Stimulated activated CD4-positive, alpha-beta T cell treated with anti-CD3 and anti-CD28 coated beads, Interleukin-2, amount 100 ng/mL, for 48 hours (primary cell): ENCODE measurements at places on chromosomes 16 and 17.

DNA sequence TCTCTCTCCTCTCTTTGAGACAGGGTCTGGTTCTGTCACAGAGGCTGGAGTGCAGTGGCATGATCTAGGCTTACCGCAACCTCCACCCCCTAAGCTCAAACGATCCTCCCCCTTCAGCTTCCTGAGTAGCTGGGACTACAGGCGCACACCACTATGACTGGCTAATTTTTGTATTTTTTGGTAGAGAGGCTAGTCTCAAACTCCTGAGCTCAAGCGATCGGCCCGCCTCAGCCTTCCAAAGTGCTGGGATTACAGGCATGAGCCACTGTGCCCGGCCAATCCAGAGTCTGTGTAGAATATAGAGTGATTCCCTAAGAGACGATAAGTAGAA is 65.8 kb upstream of the RPH3AL start:
- no peak for DNase-seq

- DNase-seq = no peak
Observed at GRCh38 chr16:766820-767640, 6.5 kb downstream of the MSLN start.

DNA sequence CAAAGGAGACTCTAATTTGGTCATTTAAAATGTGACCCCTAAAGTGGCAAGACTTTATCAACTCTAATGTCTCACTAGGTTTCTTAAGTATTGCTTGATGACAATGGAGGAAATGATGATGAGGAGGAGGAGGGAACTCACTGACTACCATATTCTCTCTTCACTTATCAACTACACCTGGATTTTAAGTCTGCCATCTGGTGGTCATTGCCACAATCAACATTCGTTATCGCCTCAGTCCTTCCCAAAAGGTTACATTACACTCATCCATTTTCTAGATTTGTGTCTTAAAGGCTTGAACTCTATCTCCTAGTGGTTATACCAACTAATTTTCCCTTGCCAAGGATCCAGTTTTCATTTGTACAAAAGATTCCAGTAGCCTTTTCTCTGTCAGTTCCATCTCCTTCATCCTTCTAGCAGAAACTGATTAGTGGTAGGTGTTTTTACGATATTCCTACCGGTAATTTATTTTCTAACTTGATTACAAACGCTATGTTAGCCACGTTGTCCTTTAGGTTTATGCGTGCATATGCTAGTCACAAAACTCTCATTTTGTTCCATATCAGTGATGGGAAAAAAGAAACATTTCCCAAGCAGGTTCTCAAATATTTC is 114.6 kb upstream of the NOG start:
- peak; percentile 1 for DNase-seq

DNA sequence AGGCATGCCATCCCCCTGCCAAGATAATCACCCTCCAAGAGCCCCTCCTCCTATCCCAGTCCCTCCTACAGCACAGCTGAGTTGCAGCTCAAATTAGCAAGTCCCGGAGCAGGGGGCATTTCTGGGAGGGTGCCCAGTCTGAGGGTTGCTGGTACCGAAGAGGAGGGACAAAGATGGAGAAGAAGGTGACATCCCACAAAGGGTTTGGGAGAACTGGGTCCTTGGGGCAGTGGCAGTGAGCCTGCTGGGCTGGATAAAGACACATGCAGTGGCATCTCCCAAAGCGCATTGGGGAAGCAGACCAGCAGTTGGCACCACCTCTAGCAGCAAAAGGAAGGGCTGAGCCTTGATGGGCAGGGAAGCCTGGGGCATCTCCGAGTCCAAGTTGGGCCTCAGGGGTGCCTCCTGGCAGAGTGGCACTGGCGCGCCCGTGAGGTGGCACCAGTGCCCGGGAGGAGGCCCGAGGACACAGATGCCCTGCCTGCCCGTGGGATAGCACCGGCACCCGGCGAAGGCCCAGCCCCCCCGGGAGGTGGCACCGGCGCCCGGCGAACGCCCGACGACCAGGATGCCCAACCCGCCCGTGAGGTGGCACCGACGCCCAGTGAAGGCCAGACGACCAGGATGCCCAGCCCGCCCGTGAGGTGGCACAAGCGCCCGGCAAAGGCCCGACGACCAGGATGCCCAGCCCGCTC is 622 bp downstream of the TOM1L2 start:
- DNase-seq = no peak

DNA sequence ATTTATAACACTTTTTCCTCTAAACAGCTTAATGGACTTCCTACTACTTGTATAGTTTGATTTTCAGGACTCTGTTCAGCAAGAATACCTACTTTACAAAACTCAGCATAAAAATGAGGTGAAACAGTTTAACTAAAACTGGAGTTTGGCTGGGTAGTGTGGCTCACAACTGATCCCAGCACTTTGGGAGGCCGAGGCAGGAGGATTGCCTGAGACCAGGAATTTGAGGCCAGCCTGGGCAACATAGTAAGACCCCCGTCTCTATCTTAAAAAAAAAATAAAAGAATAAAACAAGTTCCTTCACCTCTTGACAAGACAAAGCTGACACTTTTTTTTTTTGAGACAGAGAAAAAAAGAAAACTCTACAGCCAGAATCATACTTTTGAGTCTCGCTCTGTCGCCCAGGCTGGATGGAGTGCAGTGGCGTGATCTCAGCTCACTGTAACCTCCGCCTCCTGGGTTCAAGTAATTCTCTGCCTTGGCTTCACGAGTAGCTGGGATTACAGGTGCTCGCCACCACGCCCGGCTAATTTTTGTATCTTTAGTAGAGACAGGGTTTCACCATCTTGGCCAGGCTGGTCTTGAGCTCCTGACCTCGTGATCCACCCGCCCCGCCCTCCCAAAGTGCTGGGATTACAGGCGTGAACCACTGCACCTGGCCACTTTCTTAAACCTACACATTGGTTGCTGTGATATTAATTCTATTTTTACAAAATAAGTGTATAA is 2.6 kb downstream of the PDF start:
- DNase-seq = no peak

- no peak for DNase-seq
Observed at GRCh38 chr17:76791053-76791980, 53.4 kb downstream of the MFSD11 start.

DNA sequence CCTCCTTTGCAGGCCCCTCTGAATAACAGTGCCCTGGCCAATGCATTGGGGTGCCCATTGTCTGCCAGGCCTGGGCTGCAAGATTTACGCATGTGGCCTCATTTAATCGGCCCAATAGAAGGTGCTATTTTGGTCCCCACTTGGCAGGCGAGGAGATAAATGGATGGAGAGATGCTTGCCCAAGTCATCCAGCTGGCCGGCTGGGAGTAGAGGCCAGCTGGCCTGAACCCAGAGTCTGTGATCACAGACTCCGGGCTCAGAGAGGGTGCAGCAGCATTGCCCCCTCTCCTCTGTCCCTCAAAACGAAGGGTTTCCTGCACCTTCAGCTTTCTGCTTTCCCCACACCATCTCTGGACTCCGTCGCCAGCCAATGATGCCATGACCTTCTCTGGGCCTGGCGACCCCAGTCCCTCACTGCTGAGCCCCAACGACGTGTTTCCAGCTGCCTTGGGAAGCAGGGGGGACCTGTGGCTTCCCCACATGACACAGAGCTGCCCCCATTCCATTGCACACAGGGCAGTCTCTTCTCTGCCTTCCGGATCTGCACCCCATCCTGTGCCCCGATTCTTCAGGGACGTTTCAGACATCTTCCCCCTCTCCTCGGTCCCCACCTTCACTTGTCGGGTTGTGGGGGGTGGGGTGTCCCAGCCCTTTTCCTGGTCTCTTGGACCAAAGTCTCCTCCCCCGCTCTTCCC is 3.5 kb upstream of the ADGRG1 start:
- DNase-seq = no peak

- DNase-seq = no peak
Observed at GRCh38 chr16:55479430-55480140, 587 bp downstream of the MMP2 start.

DNA sequence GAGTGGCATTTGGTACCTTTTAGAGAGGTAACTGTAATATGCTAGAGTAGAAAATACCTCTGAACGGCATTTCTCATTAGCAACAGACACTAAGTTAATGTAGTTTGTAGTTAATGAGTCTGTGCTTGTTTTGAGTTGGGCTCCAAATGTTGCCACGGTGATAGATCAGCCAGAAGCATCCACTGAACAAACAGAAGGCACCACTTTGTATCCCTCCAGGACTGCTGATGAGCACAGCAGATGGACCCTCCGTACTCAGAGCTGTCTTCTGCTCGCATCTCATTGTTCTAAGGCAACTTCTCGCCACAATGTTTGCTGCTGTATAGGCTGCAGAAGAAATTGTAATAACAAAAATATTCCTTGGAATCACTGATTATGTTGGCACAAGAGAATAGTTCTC is 56.1 kb downstream of the TNRC6C start:
- DNase-seq = no peak

GRCh38 chr16:87050142-87050541 is 267.1 kb downstream of the C16orf95 start:
- no peak for DNase-seq

GRCh38 chr16:29821643-29822115 is 1.4 kb downstream of the MVP start:
- no peak for DNase-seq

DNA sequence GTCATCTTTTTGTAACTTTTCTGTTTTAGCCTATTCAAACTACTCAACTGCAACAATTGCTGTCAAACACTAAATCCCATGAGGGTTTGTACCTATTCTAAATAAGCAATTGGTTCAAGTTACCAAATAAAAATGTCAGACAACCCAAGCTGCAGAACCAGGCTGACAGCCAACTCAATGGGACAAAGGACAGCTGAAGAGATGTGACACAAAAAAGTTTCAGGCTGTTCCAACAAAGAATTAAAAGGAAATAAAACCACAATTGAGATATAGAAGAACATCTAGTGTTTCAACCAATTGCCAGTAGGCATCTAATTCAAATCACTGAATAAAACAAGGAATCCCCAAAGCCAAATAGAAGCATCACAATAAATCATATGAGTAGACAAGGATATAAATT is 49.3 kb downstream of the GRB7 start:
- no peak for DNase-seq

- DNase-seq = no peak
Observed at GRCh38 chr17:48113201-48113676, 5.7 kb downstream of the SNX11 start.

DNA sequence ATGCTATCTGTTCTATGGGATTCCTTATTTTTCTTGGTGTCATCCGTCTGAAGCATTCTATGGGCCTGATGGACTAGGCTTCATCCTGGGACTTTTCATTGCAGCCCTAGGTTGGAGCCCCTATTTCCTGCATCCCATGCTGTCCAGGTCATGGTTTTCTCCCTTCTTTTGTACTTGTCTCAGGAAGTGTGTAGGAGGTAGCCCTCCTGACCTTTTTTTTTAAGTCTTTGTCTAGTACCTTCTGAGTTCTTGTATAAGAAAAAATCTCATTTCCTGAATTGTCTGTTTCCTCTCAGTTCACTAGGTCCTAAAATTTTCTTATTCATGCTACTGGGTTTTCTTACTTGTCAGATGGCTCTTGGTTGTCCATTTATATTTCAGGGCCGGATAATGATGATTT is 6.0 kb downstream of the NDEL1 start:
- DNase-seq = no peak

GRCh38 chr16:27179500-27180072 is 23.7 kb upstream of the KDM8 start:
- DNase-seq = peak; percentile 90

- DNase-seq = no peak
Observed at GRCh38 chr17:49585422-49586027, 9.9 kb downstream of the NXPH3 start.

DNA sequence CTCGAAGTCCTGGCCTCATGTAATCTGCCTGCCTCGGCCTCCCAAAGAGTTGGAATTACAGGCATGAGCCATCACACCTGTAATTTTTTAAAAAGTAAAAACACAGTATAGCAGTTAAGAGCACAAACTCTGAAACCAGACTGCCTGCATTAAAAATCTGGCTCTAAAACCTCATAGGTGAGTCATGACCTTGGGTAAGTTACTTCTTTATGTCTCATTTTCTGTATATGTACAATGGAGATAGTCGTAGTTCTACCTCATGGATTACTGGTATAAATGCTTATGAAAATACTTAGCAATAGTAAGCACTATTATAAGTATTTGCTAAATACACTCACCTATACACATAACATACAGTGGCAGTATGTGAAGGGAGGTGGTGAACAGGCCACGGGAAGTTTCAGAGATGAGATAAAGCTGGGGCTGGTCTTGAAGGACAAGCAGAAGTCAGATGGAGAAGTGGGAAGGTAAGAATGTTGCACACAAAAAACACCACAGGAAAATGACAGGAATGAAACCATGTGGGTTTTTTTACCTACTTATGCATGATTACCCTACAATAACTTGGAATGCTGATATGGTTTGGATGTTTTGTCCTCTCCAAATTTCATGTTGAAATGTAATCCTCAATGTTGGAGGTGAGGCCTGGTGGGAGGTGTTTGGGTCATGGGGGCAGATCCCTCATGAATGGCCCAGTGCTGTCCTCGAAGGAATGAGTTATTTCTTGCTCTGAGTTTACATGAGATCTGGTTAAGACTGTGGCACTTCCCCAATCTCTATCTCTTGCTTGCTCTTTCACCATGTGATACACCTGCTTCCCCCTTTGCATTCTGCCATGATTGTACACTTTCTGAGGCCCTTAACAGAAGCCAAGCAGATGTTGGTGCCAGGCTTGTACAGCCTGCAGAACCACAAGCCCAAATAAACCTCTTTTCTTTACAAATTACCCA is 33.9 kb downstream of the ZNF652 start:
- DNase-seq = no peak

- DNase-seq = no peak
Observed at GRCh38 chr16:35714665-35715064, 2255.3 kb downstream of the TP53TG3F start.

DNA sequence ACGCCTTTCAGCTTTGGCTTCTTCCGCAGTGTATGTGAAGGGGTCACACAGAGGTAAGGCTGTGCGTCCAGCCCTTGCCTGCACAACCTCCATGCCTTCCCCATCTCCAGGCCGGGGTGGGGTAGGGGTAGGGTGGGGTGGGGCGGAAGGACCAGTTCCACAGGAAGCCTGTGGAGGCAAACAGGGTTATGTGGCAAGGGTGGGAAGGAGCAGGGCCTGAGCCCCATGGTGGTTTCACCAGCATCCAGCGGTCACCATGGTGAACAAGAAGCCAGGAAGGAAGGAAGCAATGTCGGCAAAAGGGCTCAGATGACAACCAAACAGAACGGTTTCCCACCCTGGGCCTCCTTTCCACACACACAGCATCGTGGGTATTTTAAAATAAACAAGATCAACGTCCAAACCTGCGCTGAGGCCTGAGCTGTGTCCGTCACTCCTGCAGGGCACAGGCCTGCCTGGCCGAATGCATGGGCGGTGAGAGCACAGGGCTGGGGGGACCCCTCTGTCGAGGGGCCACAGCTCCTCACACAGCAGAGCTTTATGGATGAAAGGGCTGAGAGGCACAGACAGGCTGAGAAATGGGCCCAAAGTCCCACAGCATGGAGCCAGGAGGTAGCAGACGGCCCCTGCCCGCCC is 80.5 kb downstream of the ZNF778 start:
- no peak for DNase-seq

GRCh38 chr17:54608634-54609155 is 292.0 kb upstream of the TOM1L1 start:
- no peak for DNase-seq

DNA sequence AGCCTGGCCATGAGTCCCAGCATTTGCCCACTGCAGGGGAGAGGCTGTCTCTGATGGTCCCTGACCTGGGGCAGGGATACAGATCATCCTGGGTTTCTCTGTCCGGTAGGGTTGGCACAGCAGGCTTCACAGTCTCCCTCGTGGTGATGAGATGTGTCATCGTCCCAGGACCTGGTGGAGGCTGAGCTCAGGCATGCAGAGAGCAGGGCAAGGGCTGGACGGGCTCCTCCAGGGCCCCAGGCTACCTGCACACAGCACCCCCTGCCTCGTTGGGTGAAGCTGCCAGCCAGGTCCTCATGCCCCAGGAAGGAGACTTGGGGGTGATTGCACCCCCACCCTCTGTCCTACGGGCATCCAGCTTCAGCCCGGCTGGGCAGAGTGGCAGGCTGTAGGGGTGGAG is 155.8 kb upstream of the GSE1 start:
- DNase-seq = no peak
